Neural crest cell (in vitro differentiated cells): ENCODE measurements at places on chromosomes 11 and 22. TPM values are rescaled to one million over a fixed set of nuclear protein-coding genes. Genes with fewer than 3 reads are reported as not detected.

GRCh38 chr11:62933750-62934495 is 12.8 kb upstream of the CHRM1 start:
- no peak for DNase-seq
- no peak overlapping the region for H3K4me3 ChIP-seq
- no peaks in the 10 kb centered on the region for H3K36me3 ChIP-seq
- H3K27ac ChIP-seq, result no peak overlapping the region

- no peaks in the 10 kb centered on the region for H3K27me3 ChIP-seq
- H3K36me3 ChIP-seq, result peaks cover 6% of the 10 kb centered on the region
- DNase-seq, result no peak
- no peak overlapping the region for H3K4me3 ChIP-seq
- H3K4me1 ChIP-seq, result peaks cover 8% of the 10 kb centered on the region
These were observed 21.5 kb downstream of the C22orf23 start for GRCh38 chr22:37931893-37932389.

- peaks cover 64% of the 10 kb centered on the region for H3K4me1 ChIP-seq
- no peaks in the 10 kb centered on the region for H3K27me3 ChIP-seq
- H3K36me3 ChIP-seq, result no peaks in the 10 kb centered on the region
- no peak for DNase-seq
These were observed 66.9 kb downstream of the LRRC4C start for GRCh38 chr11:41392596-41392995.

DNA sequence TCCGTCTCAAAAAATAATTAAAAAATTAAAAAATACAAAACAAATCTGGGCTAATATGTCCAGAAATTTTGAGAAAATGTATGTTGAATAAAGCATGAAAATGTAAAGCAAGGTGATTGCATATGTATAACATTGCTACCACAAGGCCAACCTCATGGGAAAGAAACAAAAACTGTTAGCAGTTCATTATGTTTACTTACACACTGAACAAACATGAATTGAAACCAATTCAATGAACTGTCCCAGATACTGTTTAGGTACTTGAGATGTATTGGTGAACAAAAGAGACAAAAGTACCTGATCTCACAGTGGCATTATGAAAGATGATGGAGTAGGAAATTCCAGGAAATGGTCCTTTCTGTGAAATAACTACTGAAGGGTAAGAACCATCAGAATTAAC is 43.8 kb upstream of the IGLL5 start:
- H3K27me3 ChIP-seq, result peaks cover 90% of the 10 kb centered on the region
- H3K4me1 ChIP-seq, result no peaks in the 10 kb centered on the region

DNA sequence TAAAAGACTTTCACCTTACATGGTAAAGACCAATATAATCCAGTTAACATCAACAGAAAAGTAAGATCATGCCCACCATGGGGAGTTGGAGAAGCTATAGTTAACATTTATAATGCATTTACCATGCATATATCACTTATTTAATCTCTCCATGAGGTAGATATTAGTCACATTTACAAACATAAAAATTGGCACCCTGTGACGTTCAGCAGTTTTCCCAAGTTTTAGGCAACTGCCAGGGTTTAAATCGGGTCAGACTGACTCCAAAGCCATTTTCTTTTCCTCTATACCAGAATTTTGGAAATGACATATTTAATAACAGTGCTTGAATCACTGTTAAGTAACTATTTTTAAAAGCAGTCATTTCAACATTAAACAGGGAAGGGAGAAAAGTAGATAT is 266.3 kb downstream of the DDX10 start:
- H3K27me3 ChIP-seq, result no peaks in the 10 kb centered on the region
- peaks cover 20% of the 10 kb centered on the region for H3K4me1 ChIP-seq
- H3K27ac ChIP-seq, result no peak overlapping the region

DNA sequence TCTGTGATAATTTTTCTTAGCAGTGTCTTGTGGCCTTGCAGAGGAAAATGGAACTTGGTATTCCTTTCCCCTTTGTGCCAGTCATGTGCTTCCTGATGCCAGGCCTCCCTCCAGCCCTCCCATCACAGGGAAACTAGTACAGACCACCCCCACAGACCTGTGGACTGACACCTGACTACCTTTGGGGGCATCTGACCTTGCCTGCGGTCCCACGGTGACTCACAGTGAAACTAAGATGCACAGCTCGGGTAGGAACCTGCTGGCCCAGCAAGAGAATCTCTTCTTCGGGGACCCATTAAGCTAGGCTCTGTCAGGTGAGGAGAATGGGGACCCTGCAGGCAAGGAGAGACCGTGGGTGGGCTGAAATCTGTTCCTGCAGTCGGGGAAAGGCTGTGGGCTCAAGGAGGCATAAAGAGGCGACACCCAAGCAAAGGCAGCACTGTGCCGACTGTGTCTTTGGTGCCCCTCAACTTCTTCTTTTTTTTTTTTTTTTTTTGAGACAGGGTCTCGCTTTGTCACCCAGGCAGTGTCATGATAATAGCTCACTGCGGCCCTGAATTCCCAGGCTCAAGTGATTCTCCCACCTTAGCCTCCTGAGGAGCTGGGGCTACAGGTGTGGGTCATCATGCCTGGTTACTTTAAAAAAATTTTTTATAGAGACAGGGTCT is 20.8 kb upstream of the PEX26 start:
- H3K4me3 ChIP-seq, result no peak overlapping the region
- DNase-seq, result no peak
- H3K36me3 ChIP-seq, result no peaks in the 10 kb centered on the region
- H3K4me1 ChIP-seq, result peaks cover 63% of the 10 kb centered on the region

GRCh38 chr22:28538922-28539321 is 140.7 kb downstream of the TTC28 start:
- H3K27me3 ChIP-seq, result no peaks in the 10 kb centered on the region
- peaks cover 25% of the 10 kb centered on the region for H3K36me3 ChIP-seq
- H3K27ac ChIP-seq, result peak overlapping the region; percentile 24
- no peak overlapping the region for H3K4me3 ChIP-seq
- DNase-seq, result no peak

DNA sequence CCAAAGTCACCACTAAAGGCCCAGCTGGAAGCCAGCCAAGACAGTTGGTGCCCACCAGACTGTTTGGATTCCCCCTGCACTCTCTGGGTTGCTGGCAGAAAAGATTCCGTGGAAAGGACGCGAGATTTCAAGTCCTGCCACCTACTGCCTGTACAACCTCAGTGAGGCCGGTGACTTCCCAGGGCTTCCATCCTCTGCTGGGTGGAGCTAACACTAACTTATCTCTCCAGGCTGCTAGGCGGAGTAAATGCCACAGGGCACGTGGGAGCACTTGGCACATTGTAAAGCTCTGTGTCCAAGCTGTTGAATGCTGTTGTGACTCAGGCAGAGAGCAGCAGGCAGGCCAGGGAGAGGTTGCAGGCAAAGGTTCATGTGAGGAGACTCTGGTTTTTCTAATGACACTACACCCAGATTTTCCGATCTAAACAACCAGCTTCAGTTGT is 50.9 kb upstream of the CDON start:
- H3K4me3 ChIP-seq, result no peak overlapping the region
- no peaks in the 10 kb centered on the region for H3K36me3 ChIP-seq
- DNase-seq, result no peak

DNA sequence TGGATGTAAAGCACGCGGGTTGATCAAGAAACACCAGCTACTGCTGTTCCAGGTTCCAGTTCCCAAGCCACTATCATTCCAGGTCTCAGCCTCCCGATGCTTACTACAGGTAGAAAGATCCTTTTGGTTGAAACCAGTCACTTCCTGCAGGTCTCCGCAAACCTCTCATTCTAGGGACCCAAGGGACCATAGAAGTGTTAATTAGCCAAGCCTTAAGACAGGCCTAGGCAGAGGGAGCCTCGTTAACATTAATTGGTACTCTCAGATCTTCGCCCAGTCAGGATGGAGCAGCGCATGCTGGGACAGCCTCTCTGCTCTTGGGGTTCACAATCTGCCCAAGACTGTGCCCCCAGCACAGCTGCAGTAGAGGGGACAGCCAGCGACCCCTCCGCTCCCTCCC is 11.2 kb upstream of the OAF start:
- DNase-seq, result no peak
- peaks cover 8% of the 10 kb centered on the region for H3K27me3 ChIP-seq
- H3K4me1 ChIP-seq, result peaks cover 45% of the 10 kb centered on the region
- no peak overlapping the region for H3K27ac ChIP-seq
- H3K36me3 ChIP-seq, result no peaks in the 10 kb centered on the region

ILK gene
- total RNA-seq, result 120 and 121 TPM in 2 replicates

- no peak for DNase-seq
- H3K36me3 ChIP-seq, result no peaks in the 10 kb centered on the region
- no peak overlapping the region for H3K27ac ChIP-seq
- H3K4me1 ChIP-seq, result no peaks in the 10 kb centered on the region
These were observed 452.0 kb downstream of the JRKL start for GRCh38 chr11:96841792-96842191.

SLC25A45 gene
- total RNA-seq, result 1.5 and 1.8 TPM in 2 replicates
